ENCODE measurements at places on chromosomes 3 and 15.

DNA sequence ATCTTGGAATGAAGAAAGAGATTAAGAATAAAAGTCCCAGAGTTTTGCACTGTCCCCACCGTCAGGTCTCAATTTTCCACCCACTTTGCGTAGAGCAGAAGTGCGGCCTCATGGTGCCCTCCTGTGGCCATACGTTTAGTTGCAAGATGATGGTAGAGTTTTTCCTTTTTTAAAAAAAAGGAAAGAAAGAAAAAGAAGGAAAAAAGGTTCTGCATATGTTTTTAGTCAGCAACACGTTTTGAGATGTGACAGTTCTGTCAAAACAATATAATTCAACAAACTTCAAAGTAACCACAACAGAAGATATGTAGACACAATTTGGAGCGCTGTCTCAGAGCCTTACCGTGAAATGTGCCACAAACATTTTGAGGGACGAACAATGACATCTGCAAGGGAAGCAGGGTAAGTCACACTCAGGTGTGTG, 24.6 kb downstream of the EBLN2 start:
- DNase-seq: peak; percentile 55

- DNase-seq: no peak
These were observed 21.4 kb downstream of the PSTPIP1 start for GRCh38 chr15:77016321-77016695.

- peak; percentile 63 for DNase-seq
These were observed 18.1 kb downstream of the CSPG4 start for GRCh38 chr15:75694241-75695182.

GRCh38 chr3:127974226-127974625, 59.2 kb downstream of the KBTBD12 start:
- no peak for DNase-seq

DNA sequence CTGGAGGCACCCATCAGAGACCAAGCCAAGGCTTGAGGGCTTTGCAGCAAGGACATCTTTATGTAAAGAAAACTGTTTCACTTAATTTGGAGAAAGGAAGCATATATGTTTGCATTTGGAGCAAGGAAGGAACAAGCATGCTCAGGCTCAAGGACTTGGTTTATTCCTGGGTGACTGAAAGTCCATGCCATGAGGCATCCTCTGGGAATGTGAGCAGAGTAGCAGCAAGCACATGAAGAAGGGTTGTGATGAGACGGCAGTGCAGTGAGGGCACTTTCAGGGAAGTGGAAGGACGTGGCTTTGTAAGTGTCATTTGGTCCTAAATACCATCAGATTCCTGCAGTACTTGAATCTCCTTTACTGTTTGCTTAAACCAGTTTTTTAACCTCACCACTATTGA, 26.8 kb downstream of the POLG start:
- no peak for DNase-seq

DNA sequence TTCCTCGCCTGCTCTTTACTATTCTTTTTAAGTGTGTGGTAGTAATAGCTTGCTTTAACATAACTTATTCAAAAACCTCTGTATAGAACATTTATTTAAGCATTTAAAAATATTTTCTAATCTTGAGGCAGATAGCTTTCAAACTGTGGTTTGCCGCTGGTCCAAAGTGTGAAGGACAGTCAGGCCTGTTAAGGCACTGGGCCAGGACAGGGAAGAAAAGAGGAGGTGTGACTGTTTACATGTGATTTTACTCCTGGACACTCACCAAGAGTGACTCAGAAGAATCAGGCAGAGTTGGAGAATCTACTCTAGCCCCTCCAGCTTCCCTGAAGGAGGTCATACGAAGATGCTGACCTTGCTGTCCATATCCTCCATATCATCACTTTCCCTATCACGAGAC, 44.7 kb downstream of the CEP152 start:
- no peak for DNase-seq

- no peak for DNase-seq
These were observed 2.0 kb downstream of the SMC4 start for GRCh38 chr3:160401291-160402095.

DNA sequence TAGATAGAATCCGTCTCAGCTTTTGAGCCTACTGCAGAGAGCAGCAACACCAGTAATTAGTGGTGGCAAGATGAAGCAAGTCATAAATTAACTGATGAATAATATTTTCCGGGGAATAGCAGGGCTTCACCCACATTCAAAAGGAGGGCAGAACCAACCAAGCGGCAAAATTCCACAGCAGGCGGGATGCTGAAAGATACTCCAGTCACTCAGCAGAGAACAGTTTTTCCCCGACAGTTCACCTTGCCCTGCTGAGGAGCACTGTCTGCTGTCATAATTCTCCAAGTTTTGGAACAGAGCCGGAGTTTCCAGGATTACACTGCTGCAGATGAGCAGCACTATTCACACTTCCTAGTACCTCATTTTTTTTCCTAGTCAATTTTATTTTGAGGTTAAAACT, 274.7 kb downstream of the CD47 start:
- DNase-seq: no peak

GRCh38 chr15:71469413-71469812, 340.9 kb upstream of the NR2E3 start:
- peak; percentile 33 for DNase-seq

GRCh38 chr3:191388823-191389222, 58.5 kb upstream of the UTS2B start:
- no peak for DNase-seq

- DNase-seq: no peak
These were observed 517.4 kb downstream of the TUSC7 start for GRCh38 chr3:117226932-117227331.

- DNase-seq: no peak
These were observed 1332.8 kb downstream of the ZPLD1 start for GRCh38 chr3:103767635-103768034.

DNA sequence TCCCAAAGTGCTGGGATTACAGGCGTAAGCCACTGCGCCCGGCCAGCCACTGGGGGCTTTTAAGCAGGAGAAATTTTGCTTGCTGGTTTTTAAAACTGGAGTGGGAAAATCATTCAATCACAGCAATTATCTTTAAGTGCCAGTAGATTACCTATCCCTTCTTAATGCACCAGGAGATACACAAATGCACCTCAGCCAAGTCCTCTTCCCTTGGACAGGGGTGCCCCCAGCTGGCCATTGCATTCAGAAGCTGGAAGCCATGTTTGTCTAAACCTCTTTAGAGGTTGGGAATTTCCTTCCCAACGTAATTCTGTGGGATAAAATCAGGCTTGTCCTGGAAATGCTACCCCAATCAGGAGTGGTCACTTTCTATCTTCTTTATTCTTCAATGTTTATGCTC, 26.6 kb downstream of the MIX23 start:
- DNase-seq: peak; percentile 58

GRCh38 chr3:81485444-81485865, 276.0 kb downstream of the GBE1 start:
- no peak for DNase-seq

DNA sequence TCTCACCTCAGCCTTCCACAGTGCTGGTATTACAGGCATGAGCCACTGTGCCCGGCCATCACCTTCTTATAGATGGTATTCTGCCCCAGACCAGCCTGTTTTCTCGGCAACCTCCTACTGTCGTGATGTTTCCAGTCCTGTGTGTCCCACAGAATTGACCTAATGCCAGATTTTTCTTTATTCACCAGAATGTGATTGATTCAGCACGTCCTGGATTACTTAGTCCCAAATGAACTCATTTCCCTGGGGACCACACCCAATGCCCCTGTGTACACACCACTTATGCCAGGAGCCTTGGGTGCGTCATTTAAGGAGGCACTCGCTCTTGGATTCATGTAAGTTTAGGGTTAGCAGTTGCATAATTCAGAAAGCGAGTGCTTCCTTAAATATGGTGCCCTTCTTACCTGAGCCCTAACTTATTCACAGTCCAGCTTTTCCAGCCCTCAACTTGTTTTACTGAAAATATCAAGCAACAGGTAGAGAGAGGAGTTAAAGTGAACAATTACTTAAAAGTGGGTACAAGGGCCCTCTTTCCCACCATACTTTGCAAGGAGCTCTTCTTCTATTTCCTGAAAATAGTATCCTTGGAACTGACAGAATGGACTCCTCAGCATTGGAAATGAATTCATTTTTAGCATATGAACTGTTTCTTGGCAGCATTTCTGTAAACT, 64.6 kb upstream of the UBE2E1 start:
- no peak for DNase-seq

DNA sequence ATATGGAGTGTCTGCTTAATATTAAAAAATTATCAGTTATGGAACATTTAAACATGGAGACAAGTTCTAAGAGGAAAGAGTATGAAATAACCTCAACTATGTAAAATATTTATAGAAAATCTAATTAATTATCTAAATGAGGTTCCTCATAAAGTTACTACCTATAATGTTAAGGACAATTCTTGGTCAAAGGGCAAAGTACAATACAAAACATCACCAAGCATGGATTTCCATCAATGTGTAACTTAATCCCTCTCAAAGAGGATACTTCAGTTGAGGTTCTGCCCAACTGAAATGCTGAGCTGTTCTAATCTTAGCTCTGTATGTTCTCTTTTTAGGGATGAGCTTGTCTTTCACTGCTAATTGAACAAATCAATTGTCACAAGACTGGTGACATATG, 56.0 kb upstream of the CHRM5 start:
- DNase-seq: no peak

DNA sequence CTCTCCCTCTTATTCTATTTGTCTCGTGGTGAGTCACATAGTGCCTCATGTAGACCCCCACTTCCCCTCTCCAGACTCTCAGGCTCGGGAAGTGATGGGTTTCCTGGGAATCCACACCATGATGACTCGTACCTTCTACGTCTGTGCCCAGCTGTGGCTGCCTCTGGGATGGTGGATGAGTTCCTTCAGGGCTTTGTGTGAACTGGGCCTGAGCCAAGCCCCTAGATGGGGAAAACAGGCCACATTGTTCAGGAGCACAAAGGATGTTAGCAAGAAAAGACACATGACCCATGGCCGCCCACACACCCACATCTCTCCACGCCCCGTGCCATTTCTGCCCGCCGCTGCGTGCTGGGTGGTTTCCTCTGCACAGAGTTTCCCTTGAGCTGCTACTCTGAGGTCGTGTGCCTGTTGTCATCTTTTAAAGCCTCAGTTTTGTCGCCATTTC, 10.5 kb downstream of the ISG20 start:
- no peak for DNase-seq

DNA sequence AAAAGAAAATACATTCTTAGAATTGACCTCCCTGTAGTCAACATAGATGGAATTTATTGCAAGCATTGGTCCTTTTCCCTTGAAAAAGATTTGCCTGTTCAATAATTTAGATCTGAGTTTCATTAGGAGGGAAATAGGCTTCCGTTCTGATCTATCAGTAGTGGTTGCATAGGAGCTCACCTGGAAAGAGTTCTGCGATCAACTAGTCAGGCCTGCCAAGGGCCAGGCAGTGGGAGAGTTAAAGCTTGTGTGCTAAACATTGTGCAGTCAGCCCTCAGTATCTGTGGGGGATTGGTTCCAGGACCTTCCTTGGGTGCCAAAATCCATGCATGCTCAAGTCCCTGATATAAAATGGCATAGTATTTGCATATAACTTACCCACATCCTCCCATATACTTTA, 29.6 kb upstream of the IDH2 start:
- DNase-seq: no peak

DNA sequence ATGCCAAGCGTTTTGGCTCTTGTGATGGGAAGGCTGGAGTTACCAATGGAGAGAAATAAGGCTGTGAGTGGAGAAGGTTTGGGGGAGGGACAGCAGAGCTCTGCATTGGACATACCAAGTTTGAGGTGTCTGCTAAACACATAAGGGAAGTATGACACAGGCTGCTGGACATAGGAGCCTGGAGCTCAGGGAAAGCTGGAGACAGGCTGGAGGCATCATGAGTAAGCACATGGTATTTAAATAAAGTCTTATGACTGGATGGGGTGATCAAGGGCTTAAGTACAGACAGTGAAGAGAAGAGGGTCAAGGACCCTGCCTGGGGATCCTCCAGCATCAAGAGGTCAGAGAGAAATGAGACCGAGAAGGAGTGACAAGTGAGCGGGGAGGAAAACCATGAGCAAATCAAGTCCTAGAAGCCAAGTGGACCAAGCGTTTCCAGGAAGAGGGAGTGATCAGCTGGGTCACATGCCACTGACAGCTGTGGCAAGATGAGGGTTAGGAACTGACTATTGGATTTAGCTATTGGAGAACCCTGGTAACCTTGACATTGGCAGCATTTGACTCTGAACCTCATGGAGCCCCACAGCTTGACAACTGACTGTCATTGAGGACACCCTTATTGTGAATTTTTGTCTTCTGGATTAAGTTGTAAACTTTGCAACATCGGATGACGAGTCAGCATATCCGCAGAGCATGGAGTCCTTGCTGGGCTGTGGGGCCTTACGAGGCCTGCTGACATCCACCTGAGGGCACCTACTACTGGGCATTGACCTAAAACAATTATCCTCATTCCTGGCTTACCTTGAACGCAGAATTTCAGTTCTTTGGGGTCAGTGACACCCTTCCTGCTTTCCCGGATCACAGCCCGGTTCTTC, 78.7 kb upstream of the ETV5 start:
- no peak for DNase-seq

DNA sequence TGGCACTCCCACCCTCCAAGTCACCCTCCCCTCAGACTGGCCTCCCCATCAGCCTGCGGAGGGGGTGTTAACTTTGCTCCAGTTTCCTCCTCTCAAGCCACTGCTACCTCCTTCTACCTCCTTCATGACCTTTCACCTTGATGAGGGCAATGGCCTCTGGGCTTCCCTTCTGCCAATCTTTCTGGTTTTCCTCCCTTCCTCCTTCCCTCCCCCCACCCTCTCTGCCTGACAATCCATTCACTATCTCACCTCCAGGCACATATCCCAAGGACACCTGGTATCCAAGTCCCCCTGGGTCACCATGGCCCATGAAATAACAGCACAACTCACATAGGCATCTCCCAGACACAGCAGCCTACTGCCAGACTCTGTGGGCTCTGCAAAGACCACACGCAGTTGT, 80.0 kb downstream of the WWTR1 start:
- DNase-seq: no peak

GRCh38 chr3:194255252-194256039, 95.7 kb downstream of the CPN2 start:
- DNase-seq: no peak

- no peak for DNase-seq
These were observed 23.7 kb downstream of the STAG1 start for GRCh38 chr3:136728473-136728872.

DNA sequence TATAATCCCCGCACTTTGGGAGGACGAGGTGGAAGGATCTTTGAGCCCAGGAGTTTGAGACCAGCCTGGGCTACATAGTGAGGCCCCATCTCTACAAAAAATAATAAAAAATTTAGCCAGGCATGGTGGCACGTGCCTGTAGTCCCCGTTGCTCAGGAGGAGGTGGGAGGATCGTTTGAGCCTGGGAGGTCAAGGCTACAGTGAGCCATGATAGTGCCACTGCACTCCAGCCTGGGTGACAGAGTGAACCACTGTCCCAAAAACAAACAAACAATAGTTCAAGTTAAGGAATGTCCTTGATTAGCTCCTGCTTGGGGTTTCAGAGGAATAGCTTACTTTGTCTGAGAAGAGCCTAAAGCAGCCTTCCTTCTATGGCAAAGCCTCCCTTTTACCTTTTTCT, 51.7 kb upstream of the AMOTL2 start:
- DNase-seq: no peak
